Heart left ventricle (tissue), 16 donors: ENCODE measurements at places on chromosomes 13 and 19.

DNA sequence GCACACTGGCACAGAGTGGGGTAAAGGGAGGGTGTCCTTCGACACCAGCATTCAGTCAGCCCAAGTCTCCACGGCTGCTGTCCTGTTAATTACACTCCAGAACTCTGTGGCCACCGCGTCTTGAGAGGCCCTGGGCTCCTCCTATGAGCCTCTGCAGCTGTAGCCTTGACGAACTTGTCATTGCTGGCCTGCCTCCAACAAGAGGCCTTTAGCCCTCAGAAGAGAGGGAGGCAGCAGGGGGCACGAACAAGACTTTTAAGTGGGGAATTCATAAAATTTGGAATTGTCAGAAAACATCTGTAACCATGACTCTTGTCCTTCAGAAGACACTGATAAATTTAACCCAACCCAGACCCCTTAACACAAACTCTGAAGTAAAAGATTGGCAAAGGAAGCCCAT is 241.9 kb downstream of the UQCRFS1 start:
- no peak for DNase-seq

DNA sequence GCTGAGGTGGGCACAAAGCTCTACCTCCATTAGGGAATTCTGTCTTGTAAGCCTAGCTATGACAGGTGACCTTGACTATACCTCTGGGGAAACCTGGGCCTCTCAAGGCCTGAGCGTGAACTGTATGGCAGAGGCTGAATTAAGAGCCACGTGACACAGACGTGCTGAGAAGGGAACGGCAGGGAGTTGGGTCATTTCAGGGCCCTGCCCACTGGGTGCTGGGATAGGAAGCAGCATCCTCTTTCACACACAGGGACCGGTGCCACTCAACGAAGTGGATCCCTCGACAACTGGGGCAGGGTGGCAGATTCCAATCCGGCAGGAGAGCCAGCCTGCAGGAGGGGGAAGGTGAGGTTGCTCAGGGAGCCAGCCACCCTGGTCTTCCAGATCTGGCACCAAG is 9.2 kb downstream of the ASF1B start:
- peak; percentile 57 for DNase-seq

GRCh38 chr13:102401265-102401664 is 583 bp downstream of the FGF14 start:
- DNase-seq = no peak

GRCh38 chr13:32409561-32410421 is 18.1 kb downstream of the N4BP2L1 start:
- peak; percentile 39 for DNase-seq

DNA sequence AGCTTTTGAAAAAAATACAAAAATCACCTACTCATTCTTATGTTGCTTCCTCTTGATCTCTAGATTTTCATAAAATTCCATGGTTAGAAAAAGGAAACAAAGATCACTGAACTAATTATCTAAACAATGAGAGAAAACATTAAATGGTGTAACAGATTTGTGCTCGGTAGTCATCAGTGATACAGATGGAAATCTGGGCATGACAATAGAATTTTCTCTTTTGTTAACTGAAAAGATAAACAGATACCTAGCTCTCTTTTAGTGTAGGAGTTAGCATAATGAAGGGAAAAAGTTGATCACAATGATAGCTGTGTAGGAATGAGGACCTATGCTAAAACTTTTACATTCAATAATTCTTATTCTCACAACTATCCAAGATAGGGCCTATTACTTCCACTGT is 103.7 kb downstream of the TBC1D4 start:
- no peak for DNase-seq

DNA sequence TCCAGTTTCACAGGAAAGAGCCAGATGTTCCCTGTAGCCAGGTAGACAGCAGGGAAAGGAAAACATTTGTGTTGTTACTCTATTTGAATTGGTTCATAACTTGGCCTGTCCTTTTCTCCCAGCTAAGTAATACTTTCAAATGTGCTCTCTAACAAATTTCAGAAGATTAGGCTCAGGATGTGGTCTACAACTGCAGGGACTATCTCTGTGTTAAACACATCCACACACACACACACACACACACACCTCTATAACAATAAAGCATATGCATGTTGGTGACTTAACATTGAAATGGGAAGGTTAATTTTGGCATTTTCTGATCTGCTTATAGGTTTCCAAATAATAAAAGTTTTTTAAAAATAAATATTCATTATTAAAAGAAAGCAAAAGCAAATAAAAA is 316.0 kb upstream of the ARGLU1 start:
- DNase-seq = no peak

- DNase-seq = no peak
Measured at GRCh38 chr13:52921194-52921593, 72.8 kb upstream of the PCDH8 start.

- DNase-seq = no peak
Measured at GRCh38 chr19:55464662-55465054, at the start of gene C19orf85. C19orf85 (minus strand) TSS chr19:55464751; CDS start chr19:55464554, 197 bp downstream.

DNA sequence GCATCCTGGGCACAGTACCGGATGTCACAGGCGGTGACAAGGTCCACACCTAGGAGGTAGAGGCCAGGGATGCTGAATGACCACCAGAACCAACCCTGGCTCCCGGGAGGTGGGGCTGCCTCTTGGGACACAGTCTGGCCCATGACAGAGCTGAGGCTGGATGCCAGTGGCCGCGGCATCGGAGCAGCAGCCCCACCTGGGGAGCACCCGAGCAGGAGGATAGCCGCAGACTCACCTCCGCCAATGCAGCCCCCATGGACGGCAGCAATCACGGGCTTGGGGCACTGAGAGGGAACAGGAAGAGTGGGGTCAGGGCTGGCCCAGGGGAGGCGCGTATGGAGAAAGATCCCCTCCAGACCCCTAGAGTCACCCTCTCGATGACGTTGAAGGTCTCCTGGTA is 4.3 kb upstream of the LGALS4 start:
- DNase-seq = no peak

DNA sequence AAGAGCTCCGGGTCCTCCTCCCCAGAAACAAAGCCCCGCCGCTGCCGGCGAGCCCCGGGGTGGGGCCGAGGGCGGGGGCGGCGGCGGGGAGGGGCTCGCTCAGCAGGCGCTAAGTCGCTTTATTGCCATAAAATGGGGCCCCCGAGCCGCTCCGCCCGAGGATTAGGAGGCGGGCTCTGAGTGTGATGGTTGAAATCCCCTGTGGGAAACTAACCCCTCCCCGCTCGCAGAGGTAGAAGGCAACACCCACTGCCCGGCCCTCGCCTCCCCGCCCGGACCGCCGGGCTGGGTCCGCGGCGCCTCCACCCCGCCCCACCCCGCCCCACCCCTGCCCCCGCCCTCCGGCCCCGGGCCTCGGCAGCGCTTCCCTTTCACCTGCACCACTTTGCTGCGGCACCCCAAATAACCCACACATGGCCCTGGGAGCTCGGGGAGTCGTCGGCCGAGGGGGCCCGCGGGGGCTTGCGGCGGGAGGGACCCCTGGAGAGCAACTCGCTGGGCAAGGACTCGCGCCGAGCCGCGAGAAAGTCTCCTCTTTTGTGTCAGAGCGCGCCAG is at the start of gene KLF12:
KLF12 (minus strand) TSS at position 184 of the 556 bp plus-strand sequence.
- DNase-seq = peak; percentile 92

- no peak for DNase-seq
Measured at GRCh38 chr19:33157906-33158305, 26.0 kb downstream of the WDR88 start.

DNA sequence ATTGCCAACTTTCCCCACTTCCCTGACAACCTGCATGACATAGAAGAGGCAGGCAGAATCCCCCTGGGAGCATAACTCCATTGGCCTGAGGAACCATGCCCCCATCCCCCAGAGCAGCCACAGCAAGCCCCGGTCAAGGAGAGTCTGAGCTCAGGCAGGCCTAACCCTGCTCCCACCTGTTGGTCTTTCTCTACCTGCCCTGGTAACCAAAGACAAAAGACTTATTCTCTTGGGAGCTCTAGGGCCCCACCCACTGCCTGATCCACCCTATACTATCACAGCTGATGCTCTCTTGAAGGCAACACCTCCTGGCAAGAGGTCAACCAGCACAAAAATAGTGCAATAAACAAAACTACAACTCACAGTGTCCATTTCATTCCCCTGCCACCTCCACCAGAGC is 59.3 kb downstream of the TNFSF13B start:
- no peak for DNase-seq

DNA sequence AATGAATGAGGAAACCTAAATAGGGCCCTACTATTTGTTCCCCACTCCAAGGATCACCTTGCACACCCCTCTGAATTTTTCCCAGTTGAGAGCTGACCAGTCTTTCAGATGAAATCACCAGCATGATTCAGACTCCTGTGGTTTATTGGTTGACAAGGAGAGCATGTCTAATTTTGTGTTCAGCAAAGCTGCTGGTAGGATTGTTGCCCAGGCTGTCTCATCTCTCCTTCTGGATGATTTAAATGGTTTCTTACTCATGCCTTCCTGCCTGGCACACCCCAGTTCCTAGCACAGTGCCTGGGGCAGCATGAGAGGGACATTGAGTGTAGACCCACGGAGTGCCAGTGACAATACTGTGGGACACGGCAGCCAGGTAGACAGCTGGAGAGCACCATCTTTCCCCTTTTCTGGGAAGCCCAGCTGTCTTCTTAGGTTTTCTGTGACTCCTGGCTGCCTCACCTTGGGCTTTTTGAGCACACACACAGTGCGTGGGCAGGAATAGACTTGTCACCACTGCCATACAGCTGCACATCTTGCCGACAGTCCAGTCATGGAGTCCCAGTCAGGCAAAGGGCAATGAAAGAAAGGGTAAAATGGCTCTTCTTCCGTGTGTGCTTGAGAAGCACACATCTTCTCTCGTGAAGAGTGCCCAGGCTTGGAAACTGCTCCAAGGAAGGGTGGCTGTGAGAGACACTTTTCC is 12.3 kb downstream of the FGF9 start:
- DNase-seq = no peak

- DNase-seq = no peak
Measured at GRCh38 chr13:74669149-74669548, 534.9 kb upstream of the KLF12 start.

- no peak for DNase-seq
Measured at GRCh38 chr13:73767747-73768315, 366.4 kb downstream of the KLF12 start.

DNA sequence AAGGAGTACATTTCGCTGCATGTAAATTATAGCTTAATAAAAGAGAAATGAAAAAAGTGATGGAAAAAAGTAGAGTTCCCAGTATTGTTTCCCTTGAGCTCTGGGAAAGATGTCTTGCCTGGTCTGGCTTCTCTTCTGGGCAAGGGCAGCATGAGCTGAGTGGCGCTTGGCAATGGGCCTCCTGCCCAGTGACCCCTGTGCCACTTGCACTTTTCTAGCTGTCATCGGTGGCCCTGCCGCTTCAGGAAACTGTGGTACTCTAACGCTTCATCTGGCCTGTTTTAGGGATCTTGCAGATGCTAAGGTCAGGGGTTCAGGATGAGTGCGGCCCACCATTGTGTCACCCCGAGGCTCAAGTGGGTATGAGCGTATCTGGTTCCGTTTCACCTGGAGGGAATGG is 161.4 kb downstream of the MTUS2 start:
- DNase-seq = peak; percentile 70

DNA sequence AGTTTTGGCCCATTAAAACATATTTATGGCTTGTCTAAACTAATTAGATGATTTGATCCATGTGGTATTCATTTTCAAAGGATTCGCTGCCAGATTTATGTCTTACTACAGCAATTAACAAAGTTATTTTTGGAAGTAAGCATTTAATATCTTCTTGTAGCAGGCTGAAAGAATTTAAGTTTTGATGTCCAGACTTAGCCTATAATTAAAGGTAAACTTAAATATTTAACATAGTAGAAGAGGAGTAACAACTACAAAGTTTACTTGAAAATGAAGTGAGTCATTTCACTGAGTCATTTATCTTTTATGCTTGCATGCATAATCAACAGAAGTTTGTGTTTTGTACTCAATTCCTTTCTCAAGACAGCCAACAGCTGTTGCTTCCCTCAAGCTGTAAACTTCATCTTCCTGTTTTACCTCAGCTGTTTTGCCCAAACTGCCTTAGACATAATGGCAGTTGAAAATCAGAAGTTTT is 58.1 kb downstream of the EDNRB start:
- no peak for DNase-seq

- DNase-seq = no peak
Measured at GRCh38 chr19:1080360-1081161, 13.6 kb downstream of the ARHGAP45 start.

DNA sequence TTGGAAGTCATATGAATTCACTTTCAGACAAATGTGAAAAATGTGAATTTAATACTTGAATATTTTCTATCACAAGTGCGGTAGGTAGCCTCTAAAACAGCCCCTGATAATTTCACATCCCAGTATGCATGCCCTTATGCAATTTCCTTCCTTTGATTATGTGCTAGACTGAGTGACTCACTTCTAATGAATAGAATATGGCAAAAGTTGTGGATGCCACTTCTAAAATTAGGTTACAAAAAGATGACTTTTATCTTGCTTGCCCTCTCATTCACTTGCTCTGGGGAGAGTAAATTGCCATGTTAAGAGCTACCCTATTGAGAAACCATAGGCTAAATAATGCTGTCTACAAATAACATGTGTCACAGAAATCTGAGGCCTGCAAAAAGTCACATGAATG is 402.5 kb upstream of the PCDH9 start:
- no peak for DNase-seq

GRCh38 chr13:75694722-75695121 is 58.6 kb downstream of the LMO7 start:
- DNase-seq = no peak

- no peak for DNase-seq
Measured at GRCh38 chr13:23766939-23767338, 122.3 kb downstream of the MIPEP start.

DNA sequence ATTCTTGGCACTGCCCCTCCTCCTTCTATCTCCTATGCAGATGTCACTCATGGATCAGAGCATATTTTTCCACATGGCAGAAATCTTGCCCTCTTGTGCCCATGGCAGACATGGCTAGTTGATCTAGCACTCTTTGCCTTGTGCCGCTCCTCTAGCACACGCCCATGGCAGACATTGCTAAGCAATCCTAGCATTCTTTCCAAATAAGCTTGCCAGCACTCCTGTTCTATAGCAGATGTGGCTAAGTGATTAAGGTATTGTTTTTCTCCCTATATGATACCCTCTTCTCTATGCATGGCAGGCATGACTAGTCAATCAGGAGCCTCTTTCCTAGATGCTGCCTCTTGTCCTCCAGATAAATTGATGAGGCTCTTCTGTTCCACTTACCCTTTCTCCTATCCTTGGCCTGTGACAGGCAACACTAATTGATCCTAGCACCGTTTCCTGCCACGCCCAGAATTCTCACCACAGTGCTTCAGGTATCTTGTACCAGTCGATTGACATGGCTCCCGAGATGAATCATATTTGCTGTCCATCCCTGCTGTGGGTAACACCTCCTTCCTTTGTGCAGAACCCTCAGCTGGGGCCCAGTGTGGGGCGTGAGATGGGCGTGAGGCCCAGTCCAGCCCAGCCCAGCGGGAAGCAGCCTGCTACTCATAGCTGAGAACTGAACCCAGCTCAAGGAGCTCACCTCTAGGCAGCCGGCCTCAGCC is 26.9 kb downstream of the TMED1 start:
- DNase-seq = no peak
